ENCODE measurements at places on chromosomes 7 and 10.
A peak's percentile ranks its signal among the peaks of the same experiment; 100 is the strongest.

- no peak for DNase-seq
Observed at GRCh38 chr10:131244836-131245235, 66.7 kb downstream of the TCERG1L start.

- peak; percentile 31 for DNase-seq
Observed at GRCh38 chr7:27840313-27840712, 100.4 kb downstream of the TAX1BP1 start.

- no peak for DNase-seq
Observed at GRCh38 chr10:116712989-116713543, 29.3 kb downstream of the HSPA12A start.

- DNase-seq = no peak
Observed at GRCh38 chr7:148334441-148334956, 256.1 kb upstream of the C7orf33 start.

DNA sequence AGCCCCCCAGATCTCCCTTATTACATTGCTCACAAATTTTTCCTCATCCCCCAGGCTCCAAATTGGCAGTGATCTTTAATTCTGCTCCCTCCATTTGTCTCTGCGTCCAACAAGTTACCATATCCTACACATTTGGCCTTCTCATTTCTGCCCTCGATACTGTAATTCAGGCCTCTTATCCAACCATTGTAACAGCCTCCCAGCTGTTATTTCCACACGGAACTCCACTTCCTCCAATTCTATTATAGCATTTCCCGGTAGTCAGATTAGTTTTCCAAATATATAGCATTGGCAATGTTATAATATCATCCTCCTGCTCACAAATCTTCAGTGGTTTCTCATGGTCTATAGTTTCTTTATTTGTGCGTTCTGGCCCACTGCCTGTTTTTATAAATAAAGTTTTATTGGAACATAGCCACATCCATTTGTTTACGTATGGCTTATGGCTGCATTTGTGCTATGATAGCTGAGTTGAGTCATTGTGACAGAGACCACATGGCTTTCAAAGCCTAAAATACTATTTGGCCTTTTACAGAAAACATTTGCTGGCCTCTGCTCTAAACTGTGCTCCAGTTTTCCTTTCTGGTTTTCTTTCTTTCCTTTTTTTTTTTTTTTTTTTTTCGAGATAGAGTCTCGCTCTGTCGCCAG, 126.5 kb upstream of the ZNF438 start:
- DNase-seq = no peak

DNA sequence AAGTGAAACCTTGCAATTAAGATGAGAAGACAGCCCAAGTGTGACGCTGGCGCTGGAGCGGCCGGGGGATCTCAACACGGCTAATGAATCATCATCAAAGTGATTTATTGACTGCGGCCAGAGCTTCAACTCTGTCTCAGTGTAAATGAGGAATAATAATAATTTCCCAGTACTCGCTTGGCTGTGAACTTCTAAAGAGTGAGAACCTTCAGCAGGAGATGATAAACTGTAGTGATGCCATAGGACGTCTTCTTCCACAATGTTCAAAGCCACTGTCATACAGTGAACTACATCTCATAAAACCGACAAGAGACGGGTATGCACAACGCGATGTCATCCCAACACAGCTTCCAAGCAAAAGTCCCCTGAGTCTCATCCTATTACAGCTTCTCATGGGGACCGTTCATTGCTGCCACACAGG, 123.6 kb upstream of the NOBOX start:
- no peak for DNase-seq

- no peak for DNase-seq
Observed at GRCh38 chr10:23196915-23197314, 4.8 kb downstream of the PTF1A start.

DNA sequence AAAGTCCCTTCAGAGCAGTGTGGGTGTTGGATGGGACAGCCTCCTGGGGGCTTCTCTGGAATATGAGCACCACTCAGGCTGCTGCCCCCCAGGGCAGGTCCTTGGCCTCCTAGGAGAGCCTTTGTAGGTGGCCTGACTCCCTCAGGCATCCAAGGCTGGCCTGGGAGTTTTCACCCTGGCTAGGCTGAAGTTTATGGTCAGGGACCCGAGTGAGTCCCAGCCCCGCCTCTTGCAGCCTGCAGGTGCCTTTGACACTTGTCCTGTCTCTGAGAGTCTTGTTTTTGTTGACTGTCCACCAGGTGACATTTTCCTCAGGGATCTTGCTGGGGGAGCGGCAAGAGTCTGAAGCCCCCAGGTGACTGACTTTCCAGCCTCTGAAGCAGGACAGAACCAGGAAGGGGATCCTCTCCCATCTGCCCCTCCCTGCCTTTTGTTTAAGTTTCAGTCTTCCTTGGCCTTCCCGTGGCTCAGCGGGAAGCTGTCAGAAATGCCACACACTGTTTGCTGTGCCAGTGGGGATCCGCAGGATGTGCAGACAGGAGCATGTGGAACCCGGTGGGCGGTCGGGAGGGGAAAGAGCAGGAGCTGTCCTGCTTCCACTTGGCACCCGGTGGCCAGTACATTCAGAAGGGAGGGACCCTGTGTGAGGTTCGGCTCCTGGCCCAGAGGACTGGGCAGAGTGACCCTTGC, 59.5 kb downstream of the LRRC18 start:
- DNase-seq = no peak

DNA sequence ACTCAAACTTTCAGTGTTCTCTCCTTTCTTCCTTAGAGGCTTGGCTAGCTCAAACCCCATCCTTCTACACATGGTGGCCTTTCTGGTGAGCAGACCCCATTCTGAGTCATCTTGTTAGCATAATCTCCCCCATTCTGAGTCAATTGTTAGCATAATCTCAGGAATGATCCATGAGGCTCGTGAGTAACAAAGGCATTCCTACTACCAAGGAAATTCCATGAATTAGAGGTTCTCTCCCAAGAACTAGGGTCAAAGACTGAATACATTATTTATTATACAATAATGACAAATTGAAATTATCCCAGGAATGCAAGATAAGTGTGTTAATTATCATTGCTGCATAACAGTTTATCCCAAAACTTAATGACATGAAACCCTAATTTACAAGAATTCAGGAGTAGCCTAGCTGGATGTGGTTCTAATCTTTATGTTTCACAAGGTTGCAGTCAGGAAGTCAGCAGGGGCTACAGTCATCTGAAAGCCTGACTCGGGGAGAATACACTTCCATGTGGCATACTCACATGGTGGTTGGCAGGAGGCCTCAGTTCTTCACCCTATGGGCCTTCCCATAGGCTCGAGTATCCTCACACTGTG, 100.2 kb downstream of the MMRN2 start:
- no peak for DNase-seq

GRCh38 chr10:24723386-24723787, 300 bp downstream of the ARHGAP21 start:
- peak; percentile 30 for DNase-seq

GRCh38 chr10:79424221-79425073, 21.0 kb downstream of the ZCCHC24 start:
- DNase-seq = no peak

DNA sequence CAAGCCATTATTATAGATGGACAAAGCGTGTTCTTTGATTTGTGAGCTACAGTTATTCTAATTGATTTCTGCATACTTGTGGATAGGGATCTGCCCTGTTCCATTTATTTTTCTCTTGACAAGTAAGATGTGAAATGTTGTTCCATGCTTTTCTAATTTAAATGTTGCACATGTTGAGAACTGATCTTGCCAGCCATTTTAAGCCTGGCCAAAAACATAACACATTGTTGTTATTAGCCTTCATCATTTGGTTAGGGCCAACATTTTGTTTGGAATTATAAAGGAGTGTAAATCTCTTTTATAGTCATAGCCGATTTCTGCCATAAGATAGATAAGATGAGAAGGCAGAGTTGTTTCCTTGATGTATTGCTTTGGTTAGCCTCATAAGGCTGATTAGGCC, 117.0 kb downstream of the WNT2 start:
- no peak for DNase-seq

DNA sequence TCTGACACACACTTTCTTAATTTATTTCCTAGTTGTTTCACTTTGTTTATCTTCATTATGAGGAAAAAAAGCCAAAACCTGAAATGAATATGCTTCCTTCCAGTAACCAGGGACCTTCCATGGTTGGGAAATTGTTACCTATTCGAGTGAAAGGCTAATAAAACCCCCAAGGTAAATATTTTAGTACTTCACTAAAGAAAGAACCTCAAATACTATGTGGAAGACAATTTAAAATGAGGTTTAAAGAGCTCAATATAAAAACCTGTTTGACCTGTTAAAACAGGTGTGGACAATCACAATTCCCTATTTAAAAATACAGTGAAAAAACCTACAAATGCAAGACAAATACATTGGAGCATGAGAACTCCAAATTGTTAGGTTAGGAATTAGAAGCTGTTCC, 192.6 kb downstream of the CFTR start:
- DNase-seq = no peak

DNA sequence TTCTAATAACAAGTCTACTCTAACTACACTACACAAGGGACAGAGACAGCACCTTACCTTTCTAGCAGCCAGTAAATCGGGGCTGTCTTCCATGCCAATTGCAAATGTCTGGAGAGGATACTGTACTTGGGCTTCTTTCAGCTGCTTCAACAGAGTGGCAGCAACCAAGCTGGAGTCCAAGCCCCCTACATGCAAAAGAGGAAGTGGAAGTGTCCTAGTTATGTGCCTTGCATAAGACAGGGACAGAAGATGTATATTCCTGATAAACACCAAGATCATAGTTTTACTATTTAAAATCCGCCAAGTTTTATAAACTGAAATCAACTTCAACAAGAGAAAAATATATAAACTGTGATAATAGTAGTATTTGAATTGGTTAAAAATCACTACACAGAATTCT, 14.0 kb downstream of the ASNS start:
- DNase-seq = no peak
